Fibroblast of lung (primary cell): ENCODE measurements at places on chromosomes 13 and 19. TPM values are rescaled to one million over a fixed set of nuclear protein-coding genes. Genes with fewer than 3 reads are reported as not detected.

DNA sequence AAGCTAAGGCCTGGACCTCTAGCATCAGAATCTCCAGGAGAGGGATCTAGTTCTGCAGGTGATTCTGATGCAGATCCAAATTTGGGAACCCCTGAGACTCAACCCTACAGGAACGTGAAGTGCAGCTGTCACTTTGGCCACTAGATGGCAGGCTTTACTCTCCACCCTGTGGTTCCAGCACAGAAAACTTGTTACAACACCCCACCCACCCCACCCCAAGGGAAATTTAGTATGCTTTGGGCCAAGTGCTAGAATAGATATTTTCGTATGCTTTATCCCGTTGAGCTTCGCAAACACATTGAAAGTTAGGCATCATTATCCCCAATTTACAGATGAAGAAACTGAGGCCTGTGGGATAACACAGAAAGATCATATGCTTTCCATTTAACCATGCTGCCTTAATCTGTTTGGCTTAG is 232.0 kb downstream of the B3GLCT start:
- peak; percentile 47 for DNase-seq

- no peak for DNase-seq
Observed at GRCh38 chr13:93098972-93099371, 127.6 kb upstream of the GPC6 start.

- DNase-seq: no peak
Observed at GRCh38 chr13:97851269-97851668, 102.2 kb upstream of the IPO5 start.

DNA sequence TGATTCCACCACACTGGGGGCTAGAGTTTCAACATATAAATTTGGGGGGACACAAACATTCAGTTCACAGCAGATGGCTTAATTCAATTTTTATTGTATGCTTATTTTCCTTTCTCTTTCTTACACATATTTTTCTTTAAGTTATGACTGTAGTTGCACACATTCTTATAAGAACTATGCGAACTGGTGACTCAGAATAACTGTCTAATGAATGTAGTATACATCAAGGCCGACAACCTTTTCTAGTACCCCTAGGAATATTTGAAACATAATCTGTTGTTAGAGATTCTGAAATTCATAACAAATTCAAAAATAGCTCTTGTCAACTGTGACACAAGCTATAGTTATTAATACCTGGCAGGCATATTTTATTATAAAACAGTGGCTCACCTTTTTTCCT is 695.6 kb downstream of the PCDH9 start:
- DNase-seq: peak; percentile 55

GRCh38 chr19:15280048-15280725 is 47.9 kb upstream of the EPHX3 start:
- peak; percentile 88 for DNase-seq

GRCh38 chr19:35898499-35898809 is 1.9 kb downstream of the NFKBID start:
- no peak for DNase-seq

GRCh38 chr13:21673789-21674489 is 3.1 kb downstream of the FGF9 start:
- peak; percentile 31 for DNase-seq

GRCh38 chr13:27135023-27135422 is 36.6 kb downstream of the USP12 start:
- no peak for DNase-seq

DNA sequence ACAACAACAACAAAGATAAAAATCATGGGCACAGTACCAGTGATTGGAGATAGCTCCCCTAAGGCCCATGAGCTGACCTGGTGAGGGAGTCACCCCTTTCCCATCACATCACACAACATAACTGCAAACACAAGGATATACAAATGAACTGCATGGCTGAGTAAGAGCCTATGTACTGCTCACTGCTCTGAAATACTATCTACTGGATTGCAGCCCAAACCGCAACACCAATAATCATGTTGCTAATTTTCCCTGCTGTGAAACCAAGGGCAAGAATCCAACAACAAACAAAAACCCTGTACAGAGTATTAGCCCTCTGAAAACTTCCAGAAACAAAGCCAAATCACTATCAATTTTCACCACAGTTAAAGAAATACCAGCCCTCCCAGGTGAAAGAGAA is 1893.2 kb downstream of the PCDH9 start:
- DNase-seq: peak; percentile 95

DNA sequence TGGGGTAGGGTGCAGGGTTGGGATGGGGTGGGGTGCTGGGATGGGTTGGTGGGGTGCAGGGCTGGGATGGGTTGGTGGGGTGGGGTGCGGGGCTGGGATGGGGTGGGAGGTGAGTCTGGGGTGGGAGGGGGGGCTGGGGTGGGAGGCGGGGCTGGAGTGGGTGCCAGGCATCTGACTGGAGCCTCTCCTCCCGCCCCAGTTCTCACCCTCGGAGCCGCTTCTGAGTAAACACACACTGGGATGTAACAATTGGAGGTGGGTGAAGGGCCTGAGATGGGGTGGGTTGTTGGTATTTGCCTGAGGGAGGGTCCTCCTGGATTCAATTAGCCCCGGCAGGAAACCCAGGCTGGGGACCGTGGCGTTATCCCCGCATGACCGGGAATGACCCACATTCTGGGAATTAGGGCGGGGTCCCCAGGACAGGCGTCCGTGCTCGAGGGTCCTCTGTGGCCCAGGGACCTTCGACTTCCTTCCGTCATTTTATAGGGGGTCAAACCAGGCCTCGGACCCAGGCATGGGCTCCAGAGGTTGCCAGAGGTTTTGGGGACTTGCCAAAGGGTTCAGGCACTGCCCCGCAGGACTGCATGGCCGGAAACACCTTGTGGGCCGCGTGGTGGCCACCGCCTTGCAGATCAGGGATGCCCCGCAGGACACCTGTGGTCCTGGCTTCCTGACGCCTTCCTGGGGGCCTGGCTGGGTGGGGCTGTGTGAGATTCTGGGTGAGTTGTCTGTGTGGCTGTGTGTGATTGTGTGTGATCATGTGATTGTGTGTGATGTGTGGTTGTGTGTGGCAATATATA is 1.4 kb downstream of the TMPRSS9 start:
- no peak for DNase-seq

GRCh38 chr13:98226496-98226895 is 49.4 kb upstream of the RNF113B start:
- DNase-seq: no peak

The WDR87 gene
- polyA plus RNA-seq: not detected in 2 replicates

The CD79A gene
- polyA plus RNA-seq: 0.07 and 0.17 TPM in 2 replicates

The LRRC8E gene
- 3.5 and 3.7 TPM in 2 replicates for polyA plus RNA-seq

The C1QTNF9 gene
- polyA plus RNA-seq: 0.51 TPM in 1 of 2 replicates, not detected in the other

The GRK1 gene
- polyA plus RNA-seq: not detected in 2 replicates

The C19orf73 gene
- polyA plus RNA-seq: 0.27 and 0.30 TPM in 2 replicates

The LRG1 gene
- polyA plus RNA-seq: 0.10 TPM in 1 of 2 replicates, not detected in the other

The LILRA2 gene
- not detected in 2 replicates for polyA plus RNA-seq

The APLP1 gene
- 3.7 and 4.1 TPM in 2 replicates for polyA plus RNA-seq

The TMEM221 gene
- polyA plus RNA-seq: not detected in 2 replicates
